ENCODE measurements at places on chromosomes 5 and 9.
A peak's percentile ranks its signal among the peaks of the same experiment; 100 is the strongest.

- DNase-seq, result no peak
Measured at GRCh38 chr5:61784341-61784740, 452.3 kb downstream of the ZSWIM6 start.

- DNase-seq, result no peak
Measured at GRCh38 chr5:77064040-77064439, 23.0 kb downstream of the ZBED3 start.

DNA sequence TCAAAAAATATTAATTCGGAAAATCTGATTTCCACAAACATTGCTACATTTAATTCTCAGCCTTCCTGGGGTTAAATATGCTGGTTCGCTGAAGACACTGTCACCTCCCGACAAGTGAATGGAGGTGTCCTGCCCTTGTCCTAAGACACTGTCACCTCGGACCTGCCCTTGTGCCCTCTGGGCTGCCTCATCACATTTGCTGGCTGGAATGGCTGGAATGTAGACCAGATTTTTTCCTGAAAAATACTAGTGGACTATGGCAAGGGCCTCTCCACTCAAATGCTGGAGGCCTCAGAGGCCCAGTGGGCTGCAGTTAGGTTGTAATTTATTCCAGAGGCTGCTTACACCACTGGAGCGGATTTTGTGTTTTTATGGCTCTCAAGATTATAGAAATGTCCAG lies 28.2 kb downstream of the CACNA1B start:
- DNase-seq, result no peak

- DNase-seq, result no peak
Measured at GRCh38 chr9:89872913-89873707, 268.3 kb downstream of the GADD45G start.

DNA sequence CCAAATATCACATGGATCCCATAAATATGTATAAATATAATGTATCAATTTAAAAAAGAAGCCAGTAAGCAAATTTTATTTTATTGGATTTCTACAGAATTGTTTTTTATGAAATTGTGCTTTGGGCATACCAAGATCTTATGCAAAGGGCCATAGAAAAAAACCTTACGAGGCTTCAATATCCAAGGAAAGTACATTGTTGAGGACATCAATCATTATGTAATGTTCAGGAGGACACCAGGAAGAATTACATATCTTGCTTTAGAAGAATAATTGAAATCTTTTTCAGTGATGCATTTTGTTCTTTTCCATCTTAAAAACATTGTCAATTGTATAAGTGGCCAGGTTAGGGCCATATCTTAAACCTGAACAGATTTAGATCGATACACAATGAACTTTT lies 187.8 kb upstream of the GAS1 start:
- no peak for DNase-seq

DNA sequence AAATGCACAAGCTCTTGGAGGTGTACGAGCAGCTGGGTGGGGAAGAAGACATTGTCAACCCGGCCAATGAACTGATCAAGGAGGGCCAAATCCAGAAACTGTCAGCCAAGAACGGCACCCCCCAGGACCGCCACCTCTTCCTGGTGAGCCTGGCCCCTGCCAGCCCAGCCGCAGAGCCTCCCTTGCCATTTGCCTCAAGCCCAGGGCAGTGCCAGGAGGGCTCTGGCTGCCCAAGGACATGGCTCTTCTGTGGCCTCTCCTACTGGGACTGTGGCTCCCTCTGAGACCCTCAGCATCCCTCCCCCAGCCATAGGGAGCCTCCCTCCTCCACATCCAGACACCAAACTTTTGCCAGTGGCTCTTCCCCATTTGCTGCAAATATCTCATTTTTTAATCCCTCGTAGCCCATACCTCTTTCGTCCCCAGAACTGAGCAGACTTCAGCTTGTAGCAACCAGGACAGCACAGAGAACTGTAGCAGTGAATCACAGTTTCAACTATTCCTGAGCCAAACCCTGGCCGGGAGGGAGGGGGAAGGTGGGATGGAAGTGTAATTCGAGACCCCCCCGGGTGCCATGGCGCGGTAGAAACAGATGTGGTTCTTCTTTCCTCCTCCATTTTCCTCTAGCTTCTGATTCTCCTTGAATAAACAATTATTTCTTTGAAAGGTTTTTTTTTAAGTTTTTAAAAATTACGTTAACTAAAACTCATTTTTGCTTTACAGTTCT lies 44.5 kb upstream of the SUSD3 start:
- no peak for DNase-seq

DNA sequence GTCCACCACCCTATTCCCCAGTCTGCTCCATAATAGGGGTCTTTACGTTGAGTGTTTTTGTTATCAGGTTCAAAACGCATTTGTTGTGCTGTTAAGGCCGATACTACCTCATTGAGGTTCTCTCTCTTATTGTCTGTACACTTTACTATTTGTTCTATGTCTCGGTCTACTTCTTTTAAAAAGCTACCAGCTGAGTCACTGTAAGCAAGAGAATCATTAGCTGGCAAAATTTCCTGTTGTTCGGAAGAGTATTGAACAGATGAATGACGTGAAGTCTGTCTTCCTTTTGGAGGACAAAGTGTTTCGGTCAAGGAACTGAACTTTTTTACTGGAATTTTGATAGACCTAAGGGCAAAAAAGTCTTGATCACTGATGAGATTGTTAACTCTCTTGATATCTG lies 10.3 kb downstream of the LYSMD3 start:
- no peak for DNase-seq

DNA sequence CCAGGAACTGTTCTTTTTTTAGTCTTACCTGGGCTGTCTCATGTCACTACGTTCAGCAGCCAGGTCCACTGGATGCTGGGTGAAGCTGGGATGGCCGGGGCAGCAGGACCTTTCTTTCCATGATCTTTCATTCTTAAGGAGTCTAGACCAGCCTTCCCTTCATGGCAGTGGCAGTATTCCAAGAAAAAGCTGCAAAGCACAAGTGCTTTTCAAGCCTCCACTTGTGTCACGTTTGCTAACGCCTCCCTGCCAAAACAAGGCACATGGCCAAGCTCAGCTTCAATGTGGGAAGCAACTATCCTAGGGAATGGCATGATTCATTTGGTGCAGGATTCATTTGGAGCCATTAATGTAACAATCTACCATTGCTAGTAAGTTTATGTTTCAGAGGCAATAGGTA lies 94.8 kb downstream of the RCL1 start:
- DNase-seq, result no peak

DNA sequence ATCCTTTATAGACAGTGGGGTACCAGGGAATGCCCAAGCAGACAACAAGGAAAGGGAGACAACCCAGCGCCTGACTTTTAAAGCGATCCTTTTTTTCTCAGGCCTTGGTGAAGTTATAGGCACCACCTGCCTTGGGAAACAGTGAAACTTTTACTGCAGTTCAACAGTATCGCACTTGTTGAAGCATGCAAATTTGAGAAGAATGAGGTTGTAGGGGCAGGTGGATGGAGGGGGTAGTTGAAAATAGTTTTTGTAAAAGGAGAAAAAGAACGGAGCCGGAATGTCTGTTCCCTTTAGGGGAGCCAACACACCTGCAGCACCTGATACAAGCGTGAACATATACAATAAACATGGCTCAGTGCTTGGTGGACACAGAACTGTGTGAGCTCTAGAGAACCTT lies 190.2 kb upstream of the NR3C1 start:
- DNase-seq, result no peak

DNA sequence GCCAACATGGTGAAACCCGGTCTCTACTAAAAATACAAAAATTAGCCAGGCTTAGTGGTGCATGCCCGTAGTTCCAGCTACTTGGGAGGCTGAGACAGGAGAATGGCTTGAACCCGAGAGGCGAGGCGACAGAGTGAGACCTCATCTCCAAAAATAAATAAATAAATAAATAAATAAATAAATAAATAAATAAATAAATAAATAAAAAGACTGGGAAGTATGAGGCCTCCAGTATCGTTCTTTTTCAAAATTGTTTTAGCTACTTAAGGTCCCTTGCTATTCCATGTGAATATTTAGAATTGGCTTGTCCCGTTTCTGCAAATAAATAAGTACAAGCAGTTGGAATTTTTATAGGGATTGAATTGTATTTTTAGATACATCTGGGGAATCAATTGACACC lies 3.0 kb upstream of the SETX start:
- DNase-seq, result no peak

DNA sequence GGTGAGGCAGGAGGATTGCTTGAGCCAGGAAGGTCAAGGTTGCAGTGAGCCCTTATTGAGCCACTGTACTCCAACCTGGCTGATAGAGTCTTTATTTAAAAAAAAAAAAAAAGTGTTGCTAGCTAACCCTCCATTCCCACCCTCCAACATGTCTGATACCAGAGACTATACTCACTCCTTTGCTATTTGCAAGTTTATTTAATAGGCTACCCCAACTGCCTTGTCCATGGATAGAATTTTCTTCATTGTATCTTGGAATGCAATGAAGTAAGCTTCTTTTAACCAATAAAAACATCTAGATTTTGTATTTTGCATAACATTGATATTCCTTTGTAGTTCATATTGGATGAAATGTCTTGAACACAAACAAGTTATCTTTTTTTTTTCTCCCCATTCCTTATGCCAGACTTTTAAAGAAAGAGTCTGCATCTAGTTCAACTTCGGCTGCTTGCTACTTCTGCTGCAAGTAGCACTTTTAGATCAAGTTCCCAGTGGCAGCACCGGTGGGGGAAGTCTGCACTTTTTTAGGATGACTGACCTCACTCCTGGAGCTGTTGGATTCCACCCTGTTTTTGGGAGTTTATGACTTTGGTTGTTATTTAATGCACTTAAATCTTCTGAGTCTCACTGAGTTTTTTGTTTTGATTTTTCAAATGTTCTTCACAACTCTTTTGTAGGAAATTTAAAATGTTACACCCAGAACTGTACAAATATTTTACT lies 112.5 kb downstream of the UHRF2 start:
- no peak for DNase-seq

GRCh38 chr5:116340799-116341198 lies 233.8 kb downstream of the SEMA6A start:
- DNase-seq, result no peak

DNA sequence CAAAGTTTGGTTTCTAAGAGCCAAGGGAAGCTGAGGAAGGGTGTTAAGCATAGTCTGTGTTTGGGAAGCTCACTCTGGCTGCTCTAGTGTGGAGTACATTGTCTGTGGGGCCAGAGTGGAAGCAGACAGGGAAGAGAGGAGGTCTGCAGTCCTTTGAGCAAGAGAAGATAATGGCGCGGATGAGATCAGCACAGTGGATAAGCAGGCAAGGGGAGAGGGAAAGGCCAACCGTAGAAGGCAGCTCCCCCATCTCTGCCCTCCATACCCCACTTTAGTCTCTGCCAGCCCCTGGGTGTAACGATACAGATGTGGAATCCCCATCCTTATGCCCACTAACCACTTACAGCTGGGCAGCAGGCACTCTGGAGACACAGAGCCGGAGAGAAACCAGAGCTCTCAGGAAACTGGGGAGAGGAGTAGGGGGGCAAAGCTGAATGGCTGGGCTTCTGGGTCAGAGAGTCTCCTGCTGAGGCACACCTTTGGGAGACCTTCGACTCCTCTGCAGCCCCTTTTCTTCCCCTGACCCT lies 75.0 kb downstream of the SLIT3 start:
- no peak for DNase-seq

GRCh38 chr5:168366116-168366515 lies 74.7 kb downstream of the WWC1 start:
- DNase-seq, result no peak

GRCh38 chr5:104569621-104570020 lies 1007.0 kb upstream of the NUDT12 start:
- DNase-seq, result no peak

DNA sequence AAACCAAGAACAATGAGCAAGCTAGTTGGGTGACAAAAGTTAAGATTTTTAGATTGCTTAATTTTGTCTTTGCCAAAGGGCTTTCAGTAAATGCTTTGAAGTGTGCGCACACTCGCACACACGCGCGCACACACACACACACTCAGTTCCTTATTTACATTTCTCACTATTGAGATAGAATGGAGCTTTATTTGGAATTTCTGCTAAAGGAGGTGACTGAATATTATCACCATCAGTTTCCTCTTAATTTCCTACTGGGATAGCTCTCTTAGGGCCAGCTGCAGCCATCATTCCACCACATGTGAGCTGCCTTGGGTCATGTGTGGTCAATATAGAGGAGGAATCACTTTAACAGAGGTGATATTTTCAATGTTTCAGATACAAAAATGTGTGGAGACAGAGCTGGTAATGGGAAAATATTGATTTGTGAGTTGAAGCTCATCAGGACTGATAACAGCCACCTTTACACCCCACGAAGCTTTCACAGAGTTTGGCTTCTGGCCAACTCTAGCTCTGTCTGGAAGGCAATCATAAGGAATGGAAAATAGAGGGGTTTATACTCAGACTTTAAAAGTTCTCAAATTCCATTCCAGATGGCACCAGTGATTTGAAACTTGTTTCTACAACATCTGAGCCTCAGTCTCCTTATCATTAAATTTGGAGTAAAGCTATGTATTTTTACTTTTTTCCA lies 99.9 kb downstream of the MACIR start:
- no peak for DNase-seq

DNA sequence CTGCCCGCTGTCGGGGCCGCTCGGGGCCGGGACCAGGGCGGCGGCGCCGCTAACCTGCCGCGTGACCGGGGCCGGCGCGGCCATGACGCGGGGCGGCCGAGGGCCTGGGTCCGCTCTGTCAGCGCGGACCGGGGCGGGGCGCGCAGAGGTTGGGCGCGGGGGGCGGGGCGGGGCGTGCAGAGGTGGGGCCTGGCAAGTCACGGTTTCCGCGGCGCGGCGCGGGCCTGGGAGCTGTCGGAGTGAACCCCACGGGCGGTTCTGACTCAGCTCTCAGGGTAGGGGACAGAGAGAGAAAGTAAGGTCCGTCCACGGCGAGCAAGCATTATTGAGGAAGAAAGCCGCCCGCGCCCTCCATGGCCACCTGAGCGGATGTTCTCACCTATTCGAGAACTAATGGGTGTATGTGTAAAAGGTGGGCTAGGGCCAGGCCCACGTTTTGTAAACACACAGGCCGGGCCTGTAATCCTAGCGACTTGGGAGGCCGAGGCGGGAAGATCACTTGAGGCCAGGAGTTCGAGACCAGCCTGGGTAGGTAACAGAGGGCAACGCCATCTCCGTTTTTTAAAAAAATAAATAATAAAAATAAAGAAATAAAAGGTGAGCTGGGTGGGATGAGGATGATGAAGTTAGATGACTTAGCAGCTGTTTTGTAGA lies at the start of gene PRXL2C:
TSS of gene PRXL2C (minus strand) at position 120 of the 654 bp plus-strand sequence. CDS start at position 84, 36 bp downstream.
- peak; percentile 37 for DNase-seq

DNA sequence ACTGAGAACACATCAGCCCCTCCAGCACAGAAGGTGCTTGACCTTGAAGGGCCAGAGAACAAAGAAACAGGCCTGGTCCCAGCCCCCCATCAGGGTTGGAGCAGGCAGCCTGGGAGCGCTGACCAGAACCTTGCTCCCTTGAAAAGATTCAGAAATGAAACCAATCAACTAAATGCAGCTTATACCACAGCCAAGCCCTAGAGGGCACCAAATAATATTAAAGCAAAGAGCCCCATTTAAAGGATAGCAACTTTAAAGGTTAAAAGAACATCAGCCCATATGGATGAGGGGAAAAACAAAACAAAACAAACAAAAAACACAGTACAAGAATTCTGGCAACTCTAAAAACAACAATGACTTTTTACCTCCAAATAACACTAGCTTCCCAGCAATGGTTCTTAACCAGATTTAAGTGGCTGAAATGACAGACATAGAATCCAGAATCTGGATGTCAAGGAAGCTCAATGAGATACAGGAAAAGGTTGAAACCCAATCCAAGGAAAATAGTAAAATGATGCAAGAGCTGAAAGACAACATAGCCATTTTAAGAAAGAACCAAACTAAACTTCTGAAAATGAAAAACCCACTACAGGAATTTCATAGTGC lies 471.9 kb downstream of the MTRR start:
- DNase-seq, result no peak

All from NCI-H1930 (cell line).